ENCODE measurements at places on chromosomes 4 and X.
A peak's percentile ranks its signal among the peaks of the same experiment; 100 is the strongest.

DNA sequence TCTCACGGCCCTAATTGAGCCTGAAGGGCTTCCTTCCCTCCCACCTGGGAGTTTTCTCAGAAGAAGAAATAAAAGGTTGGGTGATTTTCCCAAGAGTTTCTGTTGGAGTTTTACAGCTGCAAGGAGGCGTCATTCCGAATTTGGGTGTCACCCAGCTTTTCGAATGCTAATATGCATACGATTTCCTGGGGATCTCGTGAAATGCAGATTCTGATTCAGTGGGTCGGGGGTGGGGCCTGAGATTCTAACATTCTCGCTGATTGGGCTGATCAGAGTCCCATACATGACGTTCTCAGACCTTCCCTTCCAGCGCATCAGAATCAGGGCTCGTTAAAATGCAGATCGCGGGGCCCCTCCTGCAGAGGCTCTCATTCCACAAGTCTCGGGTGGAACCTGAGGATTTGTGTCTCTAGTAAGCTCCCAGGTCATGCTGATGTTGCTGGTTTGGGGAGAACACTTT lies 125.8 kb upstream of the STX18 start:
- DNase-seq, result no peak

GRCh38 chrX:71292669-71293365 lies 8.7 kb upstream of the ITGB1BP2 start:
- no peak for DNase-seq

DNA sequence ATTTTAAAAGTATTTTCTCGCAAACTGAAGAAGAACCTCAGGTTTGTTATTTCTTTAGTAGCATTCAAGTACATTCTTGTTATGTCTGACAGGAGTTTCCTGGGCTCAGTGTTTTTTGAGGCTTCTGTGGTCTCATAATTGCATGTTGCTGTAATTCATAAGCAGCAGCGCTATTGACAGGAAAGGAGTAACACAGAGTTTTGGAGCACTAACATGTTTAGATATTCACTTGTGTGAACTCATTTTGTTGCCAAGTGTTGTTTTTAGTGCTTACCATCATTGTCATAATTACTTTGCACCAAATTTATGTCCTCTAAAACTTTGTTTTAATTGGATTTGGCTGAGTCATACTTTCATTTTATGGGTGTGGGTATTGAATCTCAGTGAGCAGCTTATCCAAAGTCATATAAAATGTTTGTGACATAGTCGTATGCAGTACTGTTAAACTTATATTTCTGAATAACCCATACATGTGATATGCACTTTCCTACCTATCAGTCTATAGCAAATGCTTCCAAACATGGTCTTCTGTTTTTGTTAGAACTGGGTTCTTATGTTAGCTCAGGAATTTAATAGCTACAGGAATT lies 358.7 kb upstream of the CTSO start:
- DNase-seq, result no peak

- DNase-seq, result no peak
Observed at GRCh38 chr4:47478804-47479203, 6.3 kb upstream of the ATP10D start.

GRCh38 chr4:73619346-73619745 lies 890 bp downstream of the RASSF6 start:
- no peak for DNase-seq

DNA sequence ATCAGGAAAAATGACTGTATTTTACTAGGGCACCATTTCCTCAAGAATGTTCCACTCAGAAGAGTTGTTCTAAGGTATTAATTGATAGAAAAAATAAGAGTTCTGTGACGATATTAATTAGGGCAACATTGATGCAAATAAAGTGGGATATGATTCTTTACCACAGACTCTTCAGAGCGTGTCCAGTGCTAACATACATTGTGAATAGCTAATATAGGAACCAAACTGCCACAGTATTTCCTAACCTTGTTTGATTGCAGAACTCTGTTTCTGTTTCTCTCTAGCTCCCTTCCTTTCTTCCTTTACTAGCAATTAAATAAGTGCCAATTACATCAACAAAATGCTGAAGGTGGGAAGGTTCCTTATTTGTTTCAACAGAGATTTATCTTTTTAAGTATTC lies 154.1 kb upstream of the CPEB2 start:
- no peak for DNase-seq

GRCh38 chrX:69097451-69098236 lies 67.6 kb downstream of the PJA1 start:
- DNase-seq, result no peak

GRCh38 chr4:1244978-1245471 lies 3.9 kb downstream of the CTBP1 start:
- DNase-seq, result peak; percentile 56

- DNase-seq, result no peak
Observed at GRCh38 chr4:95398217-95398616, 150.6 kb downstream of the UNC5C start.

DNA sequence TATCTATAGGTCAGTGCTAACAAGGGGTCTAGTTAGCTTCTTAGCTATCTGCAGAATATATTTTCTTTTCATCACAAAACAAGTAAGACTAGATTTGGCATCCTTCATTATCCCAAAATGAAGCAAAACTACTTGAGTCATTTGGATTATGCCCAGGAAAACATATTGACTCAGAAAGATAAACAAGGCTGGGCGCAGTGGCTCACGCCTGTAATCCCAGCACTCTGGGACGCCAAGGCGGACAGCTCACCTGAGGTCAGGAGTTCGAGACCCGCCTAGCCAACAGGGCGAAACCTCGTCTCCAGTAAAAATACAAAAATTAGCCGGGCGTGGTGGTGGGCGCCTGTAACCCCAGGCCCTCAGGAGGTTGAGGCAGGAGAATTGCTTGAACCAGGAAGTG lies 18.0 kb upstream of the MND1 start:
- DNase-seq, result no peak

DNA sequence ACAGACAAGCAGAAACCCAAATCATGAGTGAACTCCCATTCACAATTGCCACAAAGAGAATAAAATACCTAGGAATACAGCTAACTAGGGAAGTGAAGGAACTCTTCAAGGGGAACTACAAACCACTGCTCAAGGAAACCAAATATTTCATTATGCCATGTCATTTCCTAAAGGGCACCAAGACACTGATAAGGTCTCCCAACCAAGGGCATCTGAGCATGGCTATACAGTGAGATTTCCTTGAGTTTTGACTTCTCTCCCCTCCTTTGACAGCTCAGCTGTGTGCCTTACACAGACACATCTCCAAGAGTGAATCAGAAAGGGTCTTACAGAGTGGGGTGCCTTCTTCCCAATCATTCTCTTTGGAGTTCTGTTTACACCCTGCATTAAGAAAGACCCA lies 40.4 kb downstream of the PCDH7 start:
- DNase-seq, result no peak

DNA sequence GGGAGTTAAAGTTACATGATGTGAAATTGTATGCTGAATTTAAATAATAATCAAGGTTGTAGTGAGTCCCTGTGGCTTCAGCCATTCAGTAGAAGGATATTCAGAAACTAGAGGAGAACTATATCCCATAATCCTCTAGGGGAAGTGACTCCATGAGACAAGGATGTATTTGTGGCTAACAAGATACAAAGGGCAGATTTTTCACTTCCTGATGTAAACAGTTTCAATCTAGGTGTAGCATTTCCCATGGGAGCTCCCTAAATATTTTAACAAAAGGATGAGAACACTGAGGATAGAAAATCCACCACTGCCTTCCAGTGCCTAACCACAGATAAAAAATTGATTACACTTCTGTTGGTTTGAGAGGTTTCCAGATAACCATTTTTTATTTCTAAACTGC lies 435.4 kb upstream of the TENM3 start:
- no peak for DNase-seq

DNA sequence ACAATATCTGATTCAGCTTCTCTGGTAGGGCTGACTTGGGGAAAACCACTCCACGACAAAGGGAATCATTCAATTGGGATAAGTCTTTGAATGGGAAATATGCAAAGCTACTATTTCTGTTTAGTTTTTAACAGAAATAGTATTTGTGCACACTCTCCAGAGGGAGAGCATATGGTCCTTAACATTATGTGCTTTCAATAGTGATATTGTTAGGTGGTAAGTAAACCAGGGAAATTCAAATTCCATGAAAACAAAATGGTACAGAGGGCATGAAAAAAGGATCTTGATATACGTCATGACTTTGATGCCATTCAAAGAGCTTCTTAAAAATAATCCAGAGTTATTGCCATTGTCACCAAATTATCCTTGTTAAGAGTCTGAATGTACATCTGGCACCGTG lies 47.1 kb upstream of the CITED1 start:
- no peak for DNase-seq

GRCh38 chr4:38695809-38696208 lies 31.8 kb downstream of the KLF3 start:
- DNase-seq, result no peak

DNA sequence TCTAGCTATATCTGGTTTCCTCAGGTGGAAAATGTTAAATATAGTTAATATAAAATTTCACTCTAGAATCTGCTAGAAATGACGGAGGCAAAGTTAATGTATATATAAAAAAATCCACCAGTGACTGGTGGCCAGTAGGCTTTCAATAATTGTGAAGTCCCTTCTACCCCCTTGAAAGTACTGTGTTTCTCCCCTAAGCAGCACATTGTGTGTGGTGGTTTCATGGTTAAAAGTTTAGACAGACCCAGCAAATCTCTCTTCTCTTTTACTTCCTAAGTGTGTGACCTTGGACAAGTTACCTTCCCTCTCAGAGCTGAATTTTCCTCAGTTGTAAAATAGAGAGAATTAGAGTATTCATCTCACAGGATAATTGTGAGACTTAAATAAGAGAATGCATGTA lies 600 bp upstream of the HEPH start:
- DNase-seq, result no peak

- no peak for DNase-seq
Observed at GRCh38 chr4:89056953-89057398, at the start of gene FAM13A. Gene FAM13A (minus strand): TSS chr4:89057185. CDS start chr4:89056964, 221 bp downstream.

DNA sequence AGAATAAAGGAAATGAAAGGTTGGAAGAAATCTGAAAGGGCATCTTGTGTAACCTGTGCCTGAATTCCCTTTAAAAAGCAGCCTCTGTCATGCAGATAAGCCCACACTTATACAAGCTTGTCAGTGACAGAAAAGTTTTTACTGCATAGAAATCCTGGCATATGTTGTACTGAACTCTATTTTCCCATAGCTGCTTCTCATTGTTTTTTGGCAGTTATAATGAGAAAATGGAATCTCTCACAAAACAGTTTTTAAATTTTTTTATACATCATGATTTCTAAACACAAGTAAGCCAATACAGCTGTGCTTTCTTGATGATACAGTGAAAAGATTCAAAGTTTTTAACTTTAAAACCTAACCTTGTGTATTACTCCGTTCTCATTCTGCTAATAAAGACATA lies 511.4 kb upstream of the ARX start:
- DNase-seq, result no peak

DNA sequence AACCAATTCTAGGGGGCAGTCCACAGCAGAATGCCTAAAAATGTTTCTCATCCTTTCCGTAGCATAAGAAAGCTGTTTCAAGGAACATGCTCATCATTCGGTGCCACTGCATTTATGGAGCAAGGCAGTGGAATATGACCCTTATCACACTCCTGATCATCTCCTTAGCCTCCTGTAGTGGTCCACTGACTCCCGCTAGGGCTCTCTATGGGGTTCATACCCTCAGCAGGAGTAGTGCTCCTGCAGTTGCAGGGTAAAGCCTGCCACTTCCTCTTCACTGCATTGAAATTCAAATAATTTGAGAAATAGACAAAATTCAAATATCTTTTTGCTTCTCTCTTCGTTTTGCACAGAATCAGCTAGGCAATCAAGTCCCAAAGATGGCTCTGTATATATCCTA lies 107.0 kb downstream of the NDST3 start:
- DNase-seq, result no peak

- DNase-seq, result no peak
Observed at GRCh38 chr4:125191232-125191631, 123.5 kb upstream of the FAT4 start.

DNA sequence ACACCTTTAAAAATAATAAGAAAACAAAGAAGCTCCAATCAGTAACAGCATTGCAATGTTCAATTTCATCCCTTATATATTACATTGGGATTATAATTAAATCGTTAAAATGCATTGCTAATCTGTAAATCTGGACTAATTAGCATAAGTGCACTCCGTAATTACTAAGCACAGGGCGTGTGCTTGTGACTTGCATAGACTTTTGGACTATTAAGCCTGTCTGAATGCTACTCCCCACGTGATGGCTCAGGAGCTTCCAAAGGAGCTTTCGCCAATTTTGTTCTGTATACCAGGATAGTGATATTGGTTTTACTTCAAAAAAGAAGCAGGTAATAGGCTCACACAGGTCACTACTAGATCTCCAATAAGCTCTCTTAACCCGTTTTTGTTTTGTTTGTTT lies 497.1 kb downstream of the SMARCA1 start:
- DNase-seq, result no peak

GRCh38 chrX:8688776-8689175 lies 43.2 kb downstream of the ANOS1 start:
- DNase-seq, result no peak

DNA sequence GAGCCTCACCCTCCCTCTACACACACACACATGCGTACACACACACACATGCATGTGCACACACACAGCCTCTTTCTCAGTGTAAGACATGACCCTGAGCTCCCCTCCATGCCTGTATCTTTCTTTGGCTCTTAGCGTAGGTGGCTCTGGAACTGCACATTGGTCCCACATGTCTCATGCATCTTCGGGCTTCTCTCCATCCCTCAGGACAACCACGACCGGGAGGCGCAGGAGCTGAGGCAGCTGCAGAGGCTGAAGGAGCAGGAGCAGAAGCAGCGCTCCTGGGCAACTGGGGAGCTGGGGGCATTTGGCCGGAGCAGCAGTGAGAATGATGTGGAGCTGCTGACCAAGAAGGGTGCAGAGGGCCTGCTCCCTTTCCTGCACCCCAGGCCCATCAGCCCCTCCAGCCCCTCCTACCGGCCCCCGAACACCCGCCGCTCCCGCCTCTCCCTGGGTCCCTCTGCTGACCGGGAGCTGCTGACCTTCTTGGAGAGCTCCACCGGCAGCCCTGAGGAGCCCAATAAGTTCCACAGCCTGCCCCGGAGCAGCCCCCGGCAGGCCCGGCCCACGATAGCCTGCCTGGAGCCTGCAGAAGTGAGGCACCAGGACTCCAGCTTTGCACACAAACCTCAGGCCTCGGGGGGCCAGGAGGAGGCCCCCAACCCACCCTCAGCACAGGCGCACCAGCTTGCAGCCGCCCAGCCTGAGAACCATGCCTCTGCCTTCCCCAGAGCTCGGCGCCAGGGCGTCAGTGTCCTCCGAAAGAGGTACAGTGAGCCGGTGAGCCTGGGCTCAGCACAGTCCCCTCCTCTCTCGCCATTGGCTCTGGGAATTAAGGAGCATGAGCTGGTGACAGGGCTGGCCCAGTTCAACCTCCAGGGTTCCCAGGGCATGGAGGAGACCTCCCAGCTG lies 38.6 kb downstream of the FHDC1 start:
- peak; percentile 38 for DNase-seq
